HFF-Myc (cell line): ENCODE measurements at places on chromosomes 16 and 17.

GRCh38 chr16:54928411-54929089, 2.1 kb upstream of the IRX5 start:
- DNase-seq = no peak

GRCh38 chr16:12096828-12097522, 120.4 kb downstream of the SNX29 start:
- DNase-seq = no peak

DNA sequence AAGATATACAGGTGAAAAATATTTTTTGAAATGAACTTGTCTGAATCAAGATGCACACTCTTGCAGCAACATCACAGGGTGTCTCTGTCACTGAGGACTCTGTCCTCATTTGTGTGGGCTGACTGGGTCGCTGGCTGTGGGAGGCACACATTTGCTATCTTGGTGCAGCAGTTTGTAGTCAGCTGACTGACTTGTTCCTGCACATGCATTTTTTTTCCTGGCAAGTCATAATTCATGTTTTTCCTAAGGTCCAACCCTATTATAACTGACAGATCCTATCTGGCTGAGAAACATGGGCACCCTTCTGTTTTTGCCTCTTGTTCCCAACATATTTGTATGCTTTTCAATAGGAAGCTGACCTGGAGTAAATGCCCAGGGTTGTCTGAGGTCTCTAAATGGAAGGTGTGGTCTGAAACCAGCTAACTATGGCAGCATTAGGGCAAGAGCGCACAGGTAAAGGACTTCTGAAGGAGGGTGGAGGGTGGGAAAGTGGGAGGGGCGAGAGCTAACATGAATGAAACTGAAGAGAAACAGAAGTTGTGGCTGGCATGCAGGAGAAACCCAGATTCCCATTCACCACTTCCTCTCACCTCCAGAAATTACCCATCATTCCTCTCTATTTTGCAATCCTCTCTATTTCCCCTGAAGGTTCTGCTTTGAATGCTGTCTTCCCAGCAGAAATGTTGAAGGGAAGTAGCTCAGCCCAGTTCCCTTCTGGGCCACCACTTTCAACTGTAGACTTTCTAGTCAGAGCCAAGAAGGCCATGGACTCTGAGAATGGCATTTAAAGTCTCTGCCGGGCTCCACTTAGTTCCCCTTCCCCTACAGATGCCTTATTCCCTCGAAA, 166.1 kb downstream of the PRKCA start:
- no peak for DNase-seq

- no peak for DNase-seq
Measured at GRCh38 chr17:56881685-56882295, 32.1 kb downstream of the TRIM25 start.

DNA sequence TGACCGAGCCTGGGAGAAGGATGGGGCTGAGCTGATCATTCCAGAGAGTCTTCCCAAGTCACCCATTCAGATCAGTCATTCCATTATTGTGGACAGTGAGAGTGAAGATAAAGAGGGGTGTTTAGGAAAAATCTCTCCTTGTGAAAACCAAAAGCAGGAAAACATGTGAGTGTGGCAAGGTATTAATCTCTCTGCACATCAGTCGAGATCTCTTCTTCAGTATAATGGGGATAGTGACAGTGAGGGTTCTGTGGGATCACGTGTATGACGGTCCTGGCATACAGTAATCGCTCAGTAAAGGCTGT, 35.4 kb downstream of the CHD9 start:
- DNase-seq = no peak

DNA sequence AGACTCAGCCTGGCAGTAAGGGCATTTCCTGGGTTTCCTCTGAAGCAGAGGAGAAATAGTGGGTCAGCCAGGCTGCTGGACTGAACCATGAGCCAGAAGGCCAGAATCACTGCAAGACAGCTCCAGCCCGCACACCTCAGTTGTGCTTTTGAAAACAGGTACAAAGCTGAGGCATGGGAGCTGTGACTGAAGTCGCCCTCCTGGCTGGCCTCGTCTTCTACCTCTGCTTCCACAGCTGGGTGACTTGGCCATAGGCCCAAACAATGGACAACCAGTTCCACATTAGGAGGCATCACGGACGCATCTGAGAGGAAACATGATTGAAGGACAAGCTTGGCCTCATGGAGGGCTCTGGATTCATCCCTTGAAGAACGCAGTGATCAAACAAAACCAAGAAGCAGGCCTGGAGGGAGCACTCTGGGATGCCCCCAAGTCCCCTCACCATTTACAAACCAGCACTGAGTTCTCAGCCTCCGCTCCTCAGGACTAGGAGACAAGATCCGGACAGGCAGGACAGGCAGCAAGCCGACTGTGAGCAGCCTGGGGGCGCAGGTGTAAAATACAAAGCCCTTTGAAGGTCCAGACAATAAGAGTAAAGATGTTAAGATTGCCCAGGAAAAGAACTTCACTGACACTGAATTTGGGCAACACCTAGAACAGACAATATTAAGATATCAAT, 68.7 kb downstream of the N4BP1 start:
- DNase-seq = no peak

- no peak for DNase-seq
Measured at GRCh38 chr17:81458628-81459027, 54.0 kb downstream of the ACTG1 start.

DNA sequence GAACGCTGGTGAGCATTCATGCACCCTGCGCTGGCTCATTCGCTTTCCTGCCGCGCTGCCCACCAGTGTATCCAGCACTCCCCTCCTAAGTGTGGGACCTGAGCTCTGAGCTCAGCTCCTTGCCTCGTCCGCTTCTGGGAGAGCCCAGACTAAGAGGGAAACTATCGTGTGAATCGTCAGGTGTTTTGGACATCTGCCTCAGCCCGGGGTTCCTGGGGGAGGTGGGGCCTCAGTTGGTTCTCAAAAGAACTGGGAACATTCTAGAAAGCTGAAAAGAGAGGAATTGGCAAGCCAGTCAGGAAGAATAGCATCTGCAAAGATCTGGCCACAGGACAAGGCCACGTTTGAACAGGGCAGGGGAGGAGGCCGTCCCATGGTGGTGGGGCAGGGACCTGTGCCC, 205.4 kb upstream of the CIBAR2 start:
- DNase-seq = no peak

DNA sequence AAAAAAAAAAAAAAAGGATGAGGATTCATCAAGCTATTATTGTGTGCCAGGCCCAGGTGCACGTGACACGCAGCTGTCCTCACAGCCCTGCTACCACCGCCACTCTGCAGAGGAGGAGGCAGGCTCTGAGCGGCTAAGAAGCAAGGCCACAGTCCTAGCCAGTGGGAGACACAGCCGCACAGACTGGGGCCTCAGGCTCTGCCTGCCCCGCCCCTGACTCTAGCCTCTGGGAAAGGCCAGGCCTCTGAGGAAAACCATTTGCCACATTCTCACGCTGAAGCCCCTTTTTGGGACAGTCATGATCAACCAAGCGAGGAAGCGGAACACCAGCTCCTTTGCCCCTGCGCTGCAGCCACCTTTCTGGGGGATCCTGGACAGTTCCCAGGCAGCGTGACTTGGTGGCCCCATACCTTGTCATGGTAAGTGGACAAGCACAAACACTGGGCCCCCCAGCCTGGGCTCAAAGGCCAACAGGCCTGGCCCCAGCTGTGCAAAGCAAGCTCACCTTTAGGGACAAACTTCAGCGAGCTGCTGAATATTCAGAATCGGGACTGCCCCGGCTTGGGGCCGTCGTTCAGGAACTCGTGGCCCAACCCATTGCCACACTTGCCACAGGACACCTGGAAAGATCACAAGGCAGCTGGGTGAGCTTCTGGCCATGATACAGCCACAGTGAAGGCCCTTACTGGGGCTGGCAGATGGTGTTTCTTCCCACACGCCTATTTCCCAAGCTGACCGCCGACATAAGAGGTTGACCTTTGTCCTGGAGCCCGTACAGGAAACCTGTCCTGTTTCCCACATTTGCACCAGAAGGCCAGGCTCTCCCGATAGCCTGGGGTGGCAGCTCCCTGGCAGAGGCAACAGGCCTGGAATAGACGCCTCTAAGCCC, 2.5 kb downstream of the MSRB1 start:
- no peak for DNase-seq

- no peak for DNase-seq
Measured at GRCh38 chr17:71363661-71364060, 757.2 kb upstream of the SOX9 start.

DNA sequence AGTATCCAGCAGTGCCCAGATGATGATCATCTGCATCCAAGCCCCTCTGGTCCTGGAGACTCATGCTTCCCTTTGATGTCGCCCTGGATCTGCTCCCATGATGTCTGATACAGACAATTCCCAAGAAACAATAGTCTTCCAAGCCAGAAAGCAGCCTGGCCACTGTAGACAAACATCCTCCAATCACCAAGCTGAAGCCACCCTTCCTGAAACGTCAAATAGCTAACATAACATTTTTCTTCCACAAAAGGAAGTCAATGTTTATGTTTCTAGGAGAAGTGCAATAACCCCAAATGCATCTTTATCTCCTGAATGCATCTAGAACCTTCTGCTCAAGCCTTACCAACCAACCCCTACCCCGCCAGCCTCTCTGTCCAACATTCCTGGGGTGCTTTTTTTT, 1.2 kb upstream of the DPEP2 start:
- DNase-seq = no peak

- DNase-seq = peak; percentile 59
Measured at GRCh38 chr16:27253526-27253930, 15.0 kb downstream of the NSMCE1 start.

- no peak for DNase-seq
Measured at GRCh38 chr16:88650749-88651275, at the start of gene CYBA. CYBA (minus strand) TSS chr16:88651053; CDS start chr16:88651013, 40 bp downstream.

DNA sequence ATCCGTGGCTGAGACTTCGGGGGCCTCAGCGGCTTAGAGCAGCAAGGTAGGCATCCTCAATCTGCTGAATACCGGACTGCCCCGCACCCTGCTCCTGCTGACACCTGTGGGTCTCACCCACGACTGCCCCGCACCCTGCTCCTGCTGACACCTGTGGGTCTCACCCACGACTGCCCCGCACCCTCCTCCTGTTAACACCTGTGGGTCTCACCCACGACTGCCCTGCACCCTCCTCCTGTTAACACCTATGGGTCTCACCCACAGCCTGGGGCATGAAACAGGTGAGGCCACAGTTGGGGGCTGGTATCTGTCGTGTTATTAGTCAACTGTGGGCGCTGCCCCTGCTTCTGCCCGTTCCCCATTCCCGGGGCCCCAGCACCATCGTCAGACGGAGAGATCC, 36.3 kb upstream of the PABPN1L start:
- DNase-seq = no peak

- DNase-seq = no peak
Measured at GRCh38 chr17:40556884-40557414, 8.3 kb downstream of the CCR7 start.

GRCh38 chr16:85689285-85689949, 663 bp upstream of the GINS2 start:
- no peak for DNase-seq

DNA sequence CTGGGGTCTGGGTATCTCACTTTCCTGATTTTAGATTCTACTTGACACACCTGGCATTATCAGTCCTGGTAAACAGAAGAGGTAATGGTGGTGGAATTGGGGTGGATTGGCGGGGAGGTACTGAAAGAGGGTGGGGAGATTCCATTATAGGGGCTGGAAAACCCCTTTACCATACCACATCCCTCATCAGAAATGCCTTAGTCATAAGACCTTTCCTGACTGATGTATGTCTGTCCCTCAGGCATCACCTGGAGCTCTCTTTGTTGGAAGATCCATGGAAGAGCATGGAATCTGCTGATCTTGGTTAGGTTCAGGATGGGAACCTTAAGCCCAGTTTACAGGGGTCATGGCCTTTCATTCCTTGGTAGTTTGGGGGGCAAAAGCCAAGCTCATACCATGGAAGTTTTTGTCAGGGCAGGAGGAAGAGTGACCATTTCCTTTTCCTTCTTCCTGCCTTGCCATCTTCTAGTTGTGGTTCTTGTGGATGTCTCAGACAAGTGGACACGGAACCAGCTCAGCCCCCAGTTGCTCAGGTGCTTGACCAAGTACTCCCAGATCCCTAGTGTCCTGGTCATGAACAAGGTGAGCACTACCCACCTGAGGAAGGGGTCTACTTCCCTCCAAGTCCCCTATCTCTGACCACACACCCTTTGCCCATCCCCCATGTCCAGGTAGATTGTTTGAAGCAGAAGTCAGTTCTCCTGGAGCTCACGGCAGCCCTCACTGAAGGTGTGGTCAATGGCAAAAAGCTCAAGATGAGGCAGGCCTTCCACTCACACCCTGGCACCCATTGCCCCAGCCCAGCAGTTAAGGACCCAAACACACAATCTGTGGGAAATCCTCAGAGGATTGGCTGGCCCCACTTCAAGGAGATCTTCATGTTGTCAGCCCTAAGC, 3.3 kb downstream of the ERAL1 start:
- DNase-seq = no peak

DNA sequence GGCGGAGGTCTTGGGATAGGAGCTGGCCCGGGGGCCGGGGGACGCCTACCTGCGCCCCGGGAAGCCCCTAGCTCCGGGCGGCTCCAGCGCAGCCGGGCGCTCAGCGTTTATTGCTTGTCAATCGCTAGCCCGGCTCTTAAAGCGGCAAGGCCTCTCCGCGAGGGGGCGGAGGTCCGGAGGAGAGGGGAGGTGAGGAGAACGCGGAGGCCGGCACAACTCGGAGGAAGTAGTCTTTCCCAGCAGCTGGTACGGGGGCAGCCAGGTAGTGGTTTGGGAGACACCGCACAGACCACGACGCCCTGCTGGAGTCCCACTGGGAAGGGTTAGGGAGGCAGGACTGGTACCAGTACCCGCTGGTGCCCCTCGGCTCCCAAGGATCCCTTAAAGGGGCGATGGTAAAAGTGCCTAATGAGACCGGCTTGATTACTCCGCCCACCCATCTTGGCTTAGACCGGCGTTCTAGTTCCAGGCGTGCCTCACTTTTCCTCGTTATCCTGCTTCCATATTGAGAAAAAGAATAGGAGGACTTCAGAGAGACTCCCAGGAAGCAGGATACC, at the start of gene MPP2:
MPP2 (minus strand) TSS at position 112 of the 557 bp plus-strand sequence. CDS start 3,076 bp downstream, outside the sequence.
- no peak for DNase-seq

GRCh38 chr17:41178843-41179616, 1.0 kb upstream of the KRTAP4-2 start:
- no peak for DNase-seq

DNA sequence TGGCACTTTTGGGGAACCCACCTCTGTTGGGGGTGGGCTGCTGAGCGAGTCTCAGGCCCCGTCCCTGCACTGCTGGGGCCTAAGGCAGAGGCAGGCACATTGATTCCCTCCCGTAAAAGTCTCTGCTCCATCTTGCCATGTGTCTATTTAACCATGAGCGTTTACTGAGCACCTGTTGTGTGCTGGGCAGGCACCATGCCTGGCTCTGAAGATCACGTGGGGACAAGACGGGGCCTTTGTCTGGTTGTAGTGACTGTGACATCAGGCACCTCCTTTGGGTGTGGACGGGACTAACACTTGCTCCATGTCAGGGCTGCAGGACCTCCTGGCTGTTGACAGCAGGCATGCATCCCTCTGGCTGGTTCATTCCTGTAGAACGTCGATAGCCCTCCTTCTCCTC, 204.7 kb upstream of the CIBAR2 start:
- no peak for DNase-seq

GRCh38 chr17:2406271-2406902, 5.5 kb upstream of the MNT start:
- no peak for DNase-seq

GRCh38 chr17:36149296-36149820, 27.1 kb downstream of the TBC1D3B start:
- no peak for DNase-seq
